ENCODE measurements at places on chromosomes 7 and 10.

DNA sequence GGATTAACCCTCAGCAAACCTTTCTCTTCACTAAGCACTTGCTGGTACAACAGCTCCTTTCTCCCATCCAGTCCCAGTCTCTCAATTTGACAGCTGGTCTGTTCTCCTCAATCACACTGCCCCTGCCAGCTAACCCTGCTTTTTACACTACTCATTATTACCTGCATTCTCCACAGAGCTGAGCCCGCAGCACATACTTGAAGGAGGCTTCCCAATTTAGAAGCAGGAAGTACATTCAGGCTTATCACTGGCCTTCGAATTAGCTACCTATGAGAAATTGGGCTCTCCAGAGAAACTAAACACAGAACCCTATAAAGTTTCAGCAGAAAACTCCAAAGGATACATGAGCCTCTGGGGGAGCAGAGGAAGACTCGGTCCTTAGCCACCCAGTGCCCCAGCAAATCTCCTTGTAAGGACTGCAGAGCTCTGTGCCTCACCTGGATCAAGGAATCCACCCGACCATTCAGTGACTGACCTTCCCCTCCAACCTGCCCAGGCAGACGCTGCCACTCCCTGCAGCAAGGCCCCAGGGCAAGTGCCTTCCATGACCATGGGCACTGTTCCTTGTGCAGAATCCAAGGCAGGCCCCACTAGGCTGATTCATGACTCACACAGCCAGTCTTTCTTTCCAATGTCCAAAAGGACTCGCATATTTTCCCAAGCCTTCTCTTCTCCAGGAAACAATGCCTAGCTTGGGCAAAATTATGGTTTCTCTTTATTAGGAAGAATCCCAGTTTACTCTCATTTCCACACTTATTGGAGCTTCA is 68.0 kb downstream of the VOPP1 start:
- H3K27ac ChIP-seq, result peak overlapping the region; percentile 61
- H3K4me3 ChIP-seq, result no peak overlapping the region
- H3K36me3 ChIP-seq, result no peaks in the 10 kb centered on the region
- peaks cover 18% of the 10 kb centered on the region for H3K4me1 ChIP-seq

DNA sequence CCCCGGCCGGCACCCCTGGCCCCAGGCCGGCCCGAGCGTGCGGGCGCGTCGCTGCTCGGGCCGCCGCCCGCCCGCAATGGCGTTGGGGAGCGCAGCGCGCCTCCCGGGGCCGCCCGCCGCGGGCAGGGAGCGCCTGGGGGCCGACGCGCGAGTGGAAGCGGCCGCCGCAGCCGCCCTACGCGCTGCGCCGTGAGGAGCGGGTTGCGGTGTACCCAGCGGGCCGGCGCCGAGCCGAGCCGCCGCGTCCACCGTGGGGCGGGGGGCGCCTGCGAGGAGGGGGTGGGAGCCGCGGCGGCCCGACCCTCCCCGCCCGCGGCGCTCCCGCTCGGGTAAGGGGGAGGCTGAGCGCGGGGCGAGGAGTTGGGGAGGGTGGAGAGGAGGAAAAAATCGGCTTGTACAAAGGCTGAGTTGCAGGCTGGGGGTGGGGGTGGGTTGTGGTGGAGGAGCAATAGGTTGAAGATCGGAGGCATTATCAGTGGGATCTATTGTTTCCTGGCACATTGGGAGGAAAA is 473 bp downstream of the PPP1R9A start:
- DNase-seq, result no peak
- H3K4me3 ChIP-seq, result peak overlapping the region; percentile 69
- no peaks in the 10 kb centered on the region for H3K36me3 ChIP-seq
- no peak overlapping the region for H3K27ac ChIP-seq

GRCh38 chr7:47885309-47885986 is 62.8 kb downstream of the PKD1L1 start:
- H3K4me3 ChIP-seq, result no peak overlapping the region
- peaks cover 9% of the 10 kb centered on the region for H3K27me3 ChIP-seq
- no peaks in the 10 kb centered on the region for H3K4me1 ChIP-seq
- peak; percentile 50 for DNase-seq
- no peak overlapping the region for H3K27ac ChIP-seq

- H3K4me1 ChIP-seq, result peaks cover 29% of the 10 kb centered on the region
- H3K27ac ChIP-seq, result no peak overlapping the region
- no peak overlapping the region for H3K4me3 ChIP-seq
- peaks cover 42% of the 10 kb centered on the region for H3K36me3 ChIP-seq
Observed at GRCh38 chr7:24834128-24834798, 77.0 kb upstream of the GSDME start.

DNA sequence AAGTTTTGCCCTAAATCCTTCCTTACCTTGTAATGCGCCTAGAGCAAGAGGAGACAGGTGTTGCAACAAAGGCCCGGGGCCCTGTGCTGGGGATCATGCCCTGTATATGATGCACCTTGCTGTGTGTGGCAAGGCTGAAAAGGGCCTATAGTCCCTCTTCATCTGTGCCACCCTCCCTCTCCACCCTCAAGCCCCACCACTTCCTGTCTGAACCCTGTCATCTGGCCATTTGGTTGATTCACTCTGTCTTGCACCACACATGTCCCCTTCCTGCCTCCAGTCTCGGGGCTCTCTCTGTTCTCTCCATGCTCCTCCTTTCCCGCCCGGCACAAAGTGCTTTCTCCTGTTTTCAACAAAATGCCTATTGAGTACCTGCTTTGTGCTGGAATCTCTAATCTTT is 11.5 kb upstream of the MALSU1 start:
- no peaks in the 10 kb centered on the region for H3K36me3 ChIP-seq
- DNase-seq, result no peak
- H3K4me3 ChIP-seq, result no peak overlapping the region

DNA sequence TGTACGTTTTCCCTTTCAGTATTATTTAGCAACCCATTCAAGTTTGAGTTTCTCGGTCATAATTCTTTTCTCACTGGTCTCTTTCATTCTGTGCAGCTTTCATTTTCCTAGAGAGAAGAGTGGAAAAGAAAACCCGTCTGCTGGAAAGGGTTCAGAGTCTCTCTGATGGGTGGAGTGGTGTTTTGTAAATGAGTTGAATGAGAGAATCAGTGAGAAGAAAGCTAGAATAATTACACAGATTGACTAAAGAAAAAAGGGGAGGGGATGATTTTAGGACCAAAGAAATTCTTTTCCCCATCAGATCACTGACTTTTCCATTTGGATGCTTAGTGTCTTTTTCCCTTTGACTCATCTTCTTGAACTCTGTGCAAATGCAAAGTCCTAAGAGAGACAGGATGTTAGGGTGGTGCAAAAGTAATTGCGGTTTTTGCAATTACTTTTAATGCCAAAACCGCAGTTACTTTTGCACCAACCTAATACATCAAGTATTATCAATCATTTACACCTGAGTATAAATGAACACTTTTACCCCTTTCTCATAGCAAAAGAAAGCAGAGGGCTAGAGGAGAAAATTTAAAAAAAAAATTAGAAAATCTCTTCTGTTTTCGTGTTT is 242.1 kb upstream of the SP4 start:
- H3K27ac ChIP-seq, result no peak overlapping the region
- no peak for DNase-seq
- peaks cover 37% of the 10 kb centered on the region for H3K27me3 ChIP-seq
- H3K4me1 ChIP-seq, result no peaks in the 10 kb centered on the region

DNA sequence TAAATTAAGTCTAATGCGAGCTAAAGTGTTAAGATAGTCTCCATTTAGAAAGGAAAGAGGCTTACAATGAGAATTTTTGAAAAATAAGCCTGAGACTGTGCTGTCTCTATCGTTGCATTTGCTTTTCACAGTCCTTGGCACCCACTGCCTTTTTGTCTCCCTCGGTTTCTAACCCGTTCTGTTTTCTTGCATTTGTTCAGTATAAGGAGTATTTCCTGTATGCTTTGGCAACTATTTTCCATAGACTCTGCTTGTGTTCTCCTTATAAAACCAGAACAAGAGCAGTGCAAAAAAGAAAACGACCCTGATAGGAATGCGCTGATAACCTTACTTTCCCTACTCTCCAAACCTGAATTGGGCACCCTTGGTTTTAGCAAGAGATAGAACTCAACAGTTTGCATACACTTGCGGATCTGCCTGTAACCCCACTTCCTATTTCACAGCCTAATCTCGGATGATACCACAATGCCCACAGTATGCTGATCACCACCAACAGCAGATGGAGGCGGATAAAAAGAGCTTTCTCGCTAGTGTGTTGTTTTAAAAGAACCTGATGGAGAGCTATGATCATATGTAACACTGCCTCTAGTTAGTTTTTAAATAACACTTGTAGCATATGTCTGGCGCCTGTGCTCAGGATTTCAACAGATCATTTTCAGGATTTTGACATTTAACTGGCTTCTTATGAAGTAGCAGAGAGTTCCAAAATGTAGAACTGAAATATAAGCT is 1.6 kb upstream of the ARHGAP12 start:
- no peak for DNase-seq
- peak overlapping the region; percentile 89 for H3K4me3 ChIP-seq
- no peaks in the 10 kb centered on the region for H3K27me3 ChIP-seq
- H3K4me1 ChIP-seq, result peaks cover 18% of the 10 kb centered on the region
- H3K27ac ChIP-seq, result peak overlapping the region; percentile 97

- H3K27me3 ChIP-seq, result no peaks in the 10 kb centered on the region
- no peaks in the 10 kb centered on the region for H3K36me3 ChIP-seq
- no peak for DNase-seq
- peaks cover 22% of the 10 kb centered on the region for H3K4me1 ChIP-seq
Observed at GRCh38 chr7:151650161-151650560, 130.5 kb upstream of the RHEB start.
